Right cardiac atrium (tissue), 5 donors: ENCODE measurements at places on chromosomes 12 and 14.
A peak's percentile ranks its signal among the peaks of the same experiment; 100 is the strongest.

GRCh38 chr14:37384870-37385596 lies 187.3 kb downstream of the MIPOL1 start:
- no peak for DNase-seq

DNA sequence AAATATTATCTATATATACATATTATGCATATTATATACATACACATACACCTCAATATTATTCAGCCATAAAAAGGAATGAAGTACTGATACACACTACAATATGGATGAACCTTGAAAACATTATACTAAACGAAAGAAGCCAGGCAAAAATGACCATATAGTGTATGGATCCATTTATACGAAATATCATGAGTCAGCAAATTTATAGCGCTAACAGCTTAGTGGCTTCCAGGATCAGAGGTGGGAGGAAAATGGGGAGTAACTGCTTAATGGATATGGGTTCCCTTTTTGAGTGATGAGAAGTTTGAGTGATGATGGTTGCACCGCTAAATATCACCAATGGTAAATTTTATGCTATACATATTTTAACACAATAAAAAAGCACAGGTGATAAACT lies 32.7 kb downstream of the PTGER2 start:
- no peak for DNase-seq

GRCh38 chr14:42228611-42229010 lies 621.9 kb downstream of the LRFN5 start:
- no peak for DNase-seq

DNA sequence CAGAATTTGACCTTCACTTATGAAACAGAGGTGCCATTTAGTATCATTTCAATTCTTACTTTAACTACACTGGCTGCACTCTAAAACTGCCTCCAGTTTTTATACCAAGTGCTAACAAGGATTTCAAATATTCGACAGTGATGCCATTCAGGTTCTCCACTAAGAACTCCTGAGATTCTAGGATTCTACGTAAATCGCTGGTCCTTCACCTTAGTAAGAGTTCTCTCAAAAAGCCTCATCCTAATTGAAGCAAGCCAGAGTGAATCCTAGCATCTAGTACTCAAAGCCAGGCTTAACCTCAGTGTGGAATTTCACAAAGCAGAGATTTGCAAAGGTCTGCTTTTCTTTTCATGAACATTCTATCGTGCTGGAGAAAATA lies 3.5 kb downstream of the SLC38A2 start:
- no peak for DNase-seq

DNA sequence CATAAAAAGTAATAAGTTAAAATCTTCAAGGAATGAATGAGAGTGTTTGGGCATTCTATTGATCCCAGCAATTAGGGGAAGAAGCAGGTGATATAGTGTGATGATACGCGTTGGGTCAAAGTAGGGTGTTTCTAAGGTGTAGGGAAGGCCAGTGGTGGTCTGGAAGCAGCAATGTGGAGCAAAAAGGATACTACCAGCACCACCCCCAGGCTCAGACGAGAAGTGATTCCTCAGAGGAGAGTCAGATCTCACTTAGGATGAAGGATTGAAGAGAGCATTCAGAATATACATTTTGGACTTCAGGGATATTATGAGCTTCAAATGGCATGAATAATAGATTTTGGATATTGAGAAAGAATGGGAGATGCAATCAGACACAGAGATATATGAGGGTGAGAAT lies 497.6 kb downstream of the RMST start:
- no peak for DNase-seq

DNA sequence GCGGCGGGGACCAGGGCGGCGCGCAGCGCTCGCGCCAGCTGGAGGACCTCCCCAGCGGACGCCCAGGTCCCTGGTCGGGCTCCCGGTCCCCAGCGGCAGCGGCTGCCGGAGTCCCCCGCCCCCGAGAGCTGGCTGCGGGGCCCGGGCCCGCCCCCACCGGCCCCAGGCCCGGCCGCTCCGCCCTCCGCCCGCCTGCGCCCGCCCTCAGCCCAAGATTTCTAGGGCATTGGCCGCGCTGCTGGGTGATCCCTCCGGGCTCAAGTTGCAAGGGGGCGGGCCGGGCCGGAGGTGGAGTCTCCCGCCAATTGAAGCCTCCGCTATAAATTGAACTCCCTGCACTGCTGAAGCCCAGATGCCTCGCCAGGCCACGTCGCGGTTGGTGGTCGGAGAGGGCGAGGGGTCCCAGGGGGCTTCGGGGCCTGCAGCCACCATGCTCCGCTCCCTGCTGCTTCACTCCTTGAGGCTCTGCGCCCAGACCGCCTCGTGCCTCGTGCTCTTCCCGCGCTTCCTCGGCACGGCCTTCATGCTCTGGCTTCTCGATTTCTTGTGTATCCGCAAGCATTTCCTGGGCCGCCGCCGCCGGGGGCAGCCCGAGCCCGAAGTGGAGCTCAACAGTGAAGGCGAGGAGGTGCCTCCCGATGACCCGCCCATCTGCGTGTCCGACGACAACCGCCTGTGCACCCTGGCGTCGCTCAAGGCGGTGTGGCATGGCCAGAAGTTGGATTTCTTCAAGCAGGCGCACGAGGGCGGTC lies at the start of gene DIO3:
DIO3 (plus strand) TSS at position 351 of the 752 bp plus-strand sequence.
- no peak for DNase-seq

DNA sequence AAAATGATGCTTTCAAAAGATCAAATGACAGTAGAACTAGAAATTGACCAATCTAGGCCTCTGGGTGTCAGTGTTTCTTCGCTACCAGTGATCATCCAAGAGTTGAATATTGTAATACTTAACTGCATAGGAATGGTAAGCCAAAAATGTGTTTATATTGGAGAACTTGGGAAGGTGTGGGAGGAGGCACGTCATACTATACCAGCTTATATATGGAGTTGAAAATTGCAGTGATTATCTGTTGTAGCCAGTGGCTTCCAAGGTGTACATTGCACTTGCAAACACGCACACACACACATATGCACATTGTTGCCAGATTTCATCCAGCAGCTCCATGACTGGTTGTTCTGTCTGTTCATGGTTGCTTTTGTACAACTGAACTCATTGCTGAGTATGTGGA lies 36.1 kb downstream of the EID3 start:
- DNase-seq = no peak

- no peak for DNase-seq
These were observed 66.1 kb downstream of the ETV6 start for GRCh38 chr12:11715621-11716020.

DNA sequence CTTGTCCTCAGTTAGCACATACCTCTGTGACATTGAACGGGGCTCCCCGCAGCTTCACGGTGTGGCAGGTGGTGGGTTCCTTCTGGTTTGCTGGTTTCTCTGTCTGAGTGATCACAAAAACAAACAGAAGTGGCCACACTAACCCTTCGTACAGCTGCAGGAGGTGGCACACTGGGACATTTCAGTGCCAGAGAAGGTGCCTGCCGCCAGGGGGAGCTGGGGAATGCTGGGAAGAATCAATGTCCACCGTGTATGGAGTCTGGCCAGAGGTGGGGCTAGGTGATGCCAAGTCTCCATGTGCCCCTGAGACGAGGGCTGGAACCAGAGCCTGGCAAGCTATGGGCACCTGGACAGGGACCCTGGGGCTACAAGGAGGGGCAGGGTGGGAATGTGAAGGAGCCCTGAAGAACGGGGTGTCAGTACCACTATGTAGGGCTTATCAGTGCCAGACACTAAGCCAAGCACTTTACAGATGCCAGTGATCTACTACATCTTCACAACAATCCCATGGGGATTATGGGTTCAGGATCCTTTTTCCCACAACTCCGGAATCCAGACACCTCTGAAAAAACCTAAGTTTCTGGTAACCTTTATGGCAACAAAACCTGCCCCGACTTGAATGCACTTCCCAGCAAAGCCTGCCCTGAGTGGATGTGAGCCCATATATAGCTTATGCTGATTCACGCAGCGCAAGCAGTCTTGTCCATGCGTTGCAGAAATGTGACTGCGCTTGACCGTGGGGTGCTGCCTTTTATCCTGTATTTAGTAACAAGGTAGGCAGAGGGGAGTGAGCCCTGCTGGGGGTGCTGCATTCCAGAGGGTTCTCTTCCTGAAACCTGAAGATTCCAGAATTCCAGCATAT lies 10.8 kb downstream of the RBM19 start:
- DNase-seq = no peak

DNA sequence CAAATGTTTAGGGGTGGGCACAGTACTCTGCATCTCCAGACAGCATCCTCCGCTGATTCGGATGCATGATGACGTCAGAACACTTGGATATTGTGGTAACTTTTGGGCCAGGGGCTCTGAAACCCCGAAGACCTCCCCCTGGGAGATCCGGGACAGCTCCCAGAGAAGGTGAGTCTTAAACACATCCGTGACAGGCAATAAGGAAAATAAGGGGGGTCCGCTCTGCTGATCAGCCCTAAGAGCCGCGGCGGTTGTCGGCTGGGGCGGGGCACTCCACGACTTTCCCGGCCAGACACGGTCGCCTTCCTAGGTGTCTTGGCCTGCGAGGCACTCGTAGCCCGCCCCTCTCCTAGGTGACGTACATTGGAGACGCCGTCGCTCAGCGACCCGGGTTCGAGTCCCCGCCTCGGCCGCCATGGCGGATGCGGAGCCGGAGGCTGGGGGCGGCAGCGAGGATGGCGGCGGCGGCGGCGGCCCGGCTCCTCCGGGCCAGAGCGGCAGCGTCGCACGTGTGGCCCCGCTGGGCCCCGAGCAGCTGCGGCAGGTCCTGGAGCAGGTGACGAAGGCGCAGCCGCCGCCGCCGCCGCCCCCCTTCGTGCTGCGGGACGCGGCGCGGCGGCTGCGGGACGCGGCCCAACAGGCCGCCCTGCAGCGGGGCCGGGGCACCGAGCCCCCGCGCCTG lies at the start of gene ZNF839:
ZNF839 (plus strand) TSS at position 396 of the 682 bp plus-strand sequence; CDS start at position 416, 20 bp downstream.
- DNase-seq = peak; percentile 98

- no peak for DNase-seq
These were observed 27.6 kb downstream of the EML5 start for GRCh38 chr14:88765130-88765529.

- no peak for DNase-seq
These were observed 145.7 kb downstream of the CHST11 start for GRCh38 chr12:104602406-104602805.

DNA sequence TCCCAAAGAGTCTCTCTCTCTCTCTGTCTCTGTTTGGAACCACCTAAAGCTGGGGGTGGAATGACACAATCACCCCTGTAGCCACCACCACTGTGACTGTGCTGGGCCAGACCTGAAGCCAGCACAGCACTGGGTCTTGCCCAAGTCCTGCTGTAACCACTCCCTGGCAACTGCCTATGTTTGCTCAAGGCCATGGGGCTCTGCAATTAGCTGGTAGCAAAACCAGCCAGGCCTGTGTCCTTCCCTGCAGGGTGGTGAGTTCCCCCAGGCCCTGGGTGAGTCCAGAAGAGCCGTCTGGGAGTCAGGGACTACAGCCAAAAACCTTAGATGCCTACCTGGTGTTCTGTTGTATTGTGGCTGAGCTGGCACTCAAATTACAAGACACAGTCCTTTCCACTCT lies 50.8 kb downstream of the DGLUCY start:
- DNase-seq = no peak

DNA sequence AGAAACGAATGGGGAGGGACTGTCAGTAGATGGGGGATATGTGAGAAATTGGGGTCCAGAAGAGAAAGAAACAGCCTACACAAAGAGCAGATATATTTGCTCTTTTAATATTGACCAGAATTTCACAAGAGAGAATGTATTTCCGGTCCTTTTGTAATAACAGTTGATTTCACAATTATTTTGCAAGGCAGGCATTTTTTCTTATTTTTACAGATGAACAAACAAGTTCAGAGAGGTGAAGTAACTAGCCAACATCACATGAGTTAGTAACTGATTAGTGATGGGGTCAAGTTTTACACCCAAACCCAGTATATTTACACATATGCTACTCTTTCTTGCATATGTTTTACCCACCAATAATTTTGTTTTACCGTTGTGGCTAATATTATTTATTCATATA lies 188.2 kb downstream of the NAV3 start:
- DNase-seq = no peak

- DNase-seq = peak; percentile 89
These were observed 1.4 kb downstream of the IFFO1 start for GRCh38 chr12:6554168-6555017.

DNA sequence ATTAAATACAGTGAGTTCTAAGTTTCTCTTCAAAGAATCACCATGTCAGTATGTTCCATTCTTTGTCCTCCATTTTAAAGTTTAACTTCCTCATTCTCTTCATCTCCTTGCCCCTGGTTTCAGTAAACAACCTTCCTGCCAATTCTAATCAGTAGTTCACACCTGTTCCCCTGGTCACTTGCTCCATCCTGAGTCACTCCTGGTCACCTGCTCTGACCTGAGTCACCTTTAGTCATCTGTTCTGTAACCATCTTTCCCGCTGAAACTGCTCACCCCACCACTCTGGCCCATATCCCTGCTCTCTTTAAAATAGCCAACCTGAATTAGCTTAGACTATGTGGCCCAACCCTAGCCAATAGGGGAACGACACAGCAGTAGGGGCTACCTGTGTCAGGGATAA lies 1447.4 kb upstream of the TMEM132C start:
- DNase-seq = no peak

GRCh38 chr12:49031573-49032161 lies 13.1 kb upstream of the PRKAG1 start:
- no peak for DNase-seq

DNA sequence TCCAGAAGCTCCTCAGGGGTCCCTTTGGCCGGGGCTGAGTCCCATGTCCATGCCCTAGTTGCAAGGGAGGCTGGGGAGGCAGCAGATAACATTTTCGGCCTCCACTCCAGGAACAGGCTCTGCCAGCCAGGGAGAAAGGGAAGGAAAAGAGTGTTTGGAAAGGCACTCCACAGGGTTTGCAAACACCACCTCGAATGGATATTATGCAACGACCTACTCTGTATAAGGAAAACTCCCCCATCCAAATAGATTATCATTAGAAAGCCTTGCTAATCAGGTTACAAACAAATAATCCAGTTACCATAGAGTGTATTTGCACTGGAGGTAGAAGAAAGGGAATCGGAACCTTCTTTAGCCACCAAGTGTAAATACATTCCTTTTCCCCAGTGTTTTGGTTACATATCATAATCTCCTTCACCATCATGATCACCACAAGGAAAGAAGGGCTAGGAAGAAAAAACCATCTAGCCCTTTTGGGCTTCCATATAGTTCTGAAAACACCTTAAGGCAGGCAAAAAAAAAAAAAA lies 40.4 kb downstream of the TMCC3 start:
- no peak for DNase-seq

- no peak for DNase-seq
These were observed 2.4 kb upstream of the GPRC5D start for GRCh38 chr12:12954356-12954755.

- DNase-seq = no peak
These were observed 319.0 kb downstream of the FOXG1 start for GRCh38 chr14:29085546-29085945.
